ENCODE measurements at places on chromosomes 5 and 9.
A peak's percentile ranks its signal among the peaks of the same experiment; 100 is the strongest.

DNA sequence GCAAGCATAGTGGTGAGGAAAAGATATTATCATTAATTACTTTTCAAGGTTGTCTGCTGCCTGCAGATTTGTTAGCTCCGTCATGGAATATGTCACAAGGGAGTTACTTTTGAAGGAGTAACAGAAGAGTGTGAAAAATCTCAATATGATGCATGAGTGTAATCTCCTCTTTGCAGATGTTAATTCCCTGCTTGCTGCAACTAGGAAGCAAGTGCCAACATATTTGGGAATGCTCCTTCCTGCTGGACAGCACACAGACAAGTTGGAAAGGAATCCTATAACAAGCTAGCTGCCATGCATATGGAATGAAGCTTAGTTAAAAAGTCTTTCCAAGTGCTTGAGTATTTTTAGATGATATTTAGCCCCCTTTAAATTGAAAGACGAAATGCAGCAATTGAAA lies 2023.6 kb upstream of the CDH6 start:
- no peak for DNase-seq

DNA sequence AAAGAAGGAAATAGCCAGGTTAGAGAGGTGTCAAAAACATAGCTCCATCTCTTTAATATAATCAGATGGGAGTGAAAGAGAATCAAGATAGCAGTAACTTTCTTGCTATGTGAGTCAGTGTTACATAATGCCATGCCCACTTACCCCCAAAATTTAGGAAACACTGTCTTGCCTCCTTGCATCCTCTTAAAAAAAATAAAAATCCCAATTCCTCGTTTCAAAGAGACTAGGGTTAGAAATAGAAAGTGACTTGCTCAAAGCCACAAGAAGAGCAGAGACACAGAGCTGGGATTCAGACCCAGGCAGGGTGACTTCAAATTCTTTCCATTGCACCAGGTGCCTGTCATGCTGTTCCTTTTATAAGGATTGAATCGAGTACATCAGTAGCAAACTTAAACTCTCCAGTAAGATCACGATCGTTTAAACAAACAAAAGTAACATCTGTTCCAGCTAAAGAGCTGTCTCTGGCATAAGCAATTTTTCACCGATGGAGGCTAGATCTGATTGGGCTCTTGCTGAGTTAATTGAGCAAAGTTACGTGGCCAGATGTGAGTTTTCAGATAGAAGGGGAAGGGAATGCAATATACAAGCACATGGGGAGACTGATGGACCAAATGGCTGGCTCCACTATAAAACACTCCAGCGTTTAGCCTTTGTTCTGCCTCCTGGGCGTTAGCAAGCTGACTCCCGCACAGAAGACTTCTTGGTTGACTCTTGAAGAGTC lies 176.9 kb downstream of the PALM2AKAP2 start:
- no peak for DNase-seq

- DNase-seq = no peak
These were observed 69.5 kb downstream of the PRR16 start for GRCh38 chr5:120533581-120533980.

DNA sequence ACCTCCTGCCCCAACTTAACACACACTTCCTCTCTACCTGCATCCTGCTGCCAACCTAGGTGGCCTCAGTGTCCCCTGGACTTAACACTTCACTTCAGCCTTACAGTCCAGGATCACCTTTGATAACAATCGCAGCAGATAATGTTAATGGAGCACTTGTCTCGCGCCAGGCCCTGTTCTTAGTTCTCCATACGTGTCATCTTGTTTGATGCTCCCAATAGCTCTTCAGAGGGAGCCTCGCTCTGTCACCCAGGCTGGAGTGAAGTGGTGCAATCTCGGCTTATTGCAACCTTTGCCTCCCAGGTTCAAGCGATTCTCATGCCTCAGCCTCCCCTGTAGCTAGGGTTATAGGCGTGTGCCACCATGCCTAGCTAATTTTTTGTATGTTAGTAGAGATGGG lies 62.7 kb upstream of the SHB start:
- DNase-seq = no peak

DNA sequence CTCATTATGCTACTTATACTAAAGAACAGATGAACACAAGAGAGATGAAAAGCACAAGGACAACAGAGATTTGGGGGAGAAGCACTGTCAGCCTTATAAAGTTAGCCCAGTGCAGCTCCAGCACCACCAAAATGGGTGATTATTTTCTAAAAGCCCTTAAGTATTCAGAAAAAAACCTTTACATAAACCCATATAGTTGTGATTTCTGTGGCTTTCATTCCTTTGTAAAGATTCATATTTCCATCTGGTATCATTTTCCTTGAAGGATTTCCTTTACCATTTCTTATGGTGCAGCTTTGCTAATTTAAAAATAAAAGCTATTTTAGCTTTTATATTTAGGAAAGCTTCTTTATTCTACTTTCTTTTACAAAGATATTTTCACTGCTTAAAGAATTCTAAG lies 311.0 kb downstream of the TMEM167A start:
- DNase-seq = no peak

GRCh38 chr5:117497601-117498000 lies 923.0 kb upstream of the SEMA6A start:
- DNase-seq = no peak

DNA sequence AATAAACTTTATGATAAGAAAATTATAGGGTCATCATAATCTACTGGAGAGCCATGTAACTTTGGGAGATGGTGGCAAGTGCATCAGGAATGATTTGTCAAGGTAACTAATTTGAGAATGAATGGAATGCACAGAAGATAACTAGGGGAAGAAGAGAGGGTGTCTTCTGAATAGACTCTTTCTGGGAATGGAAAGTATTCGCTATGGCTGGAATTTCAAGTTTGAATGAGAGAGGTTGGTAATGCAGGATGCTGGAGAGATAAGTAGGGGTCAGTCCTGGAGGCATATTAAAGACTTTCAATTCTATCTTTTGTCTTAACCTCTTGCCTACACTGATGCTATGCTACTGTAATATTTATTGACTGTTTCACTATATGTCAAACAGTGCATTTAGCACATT lies 714.2 kb downstream of the CETN3 start:
- DNase-seq = no peak

DNA sequence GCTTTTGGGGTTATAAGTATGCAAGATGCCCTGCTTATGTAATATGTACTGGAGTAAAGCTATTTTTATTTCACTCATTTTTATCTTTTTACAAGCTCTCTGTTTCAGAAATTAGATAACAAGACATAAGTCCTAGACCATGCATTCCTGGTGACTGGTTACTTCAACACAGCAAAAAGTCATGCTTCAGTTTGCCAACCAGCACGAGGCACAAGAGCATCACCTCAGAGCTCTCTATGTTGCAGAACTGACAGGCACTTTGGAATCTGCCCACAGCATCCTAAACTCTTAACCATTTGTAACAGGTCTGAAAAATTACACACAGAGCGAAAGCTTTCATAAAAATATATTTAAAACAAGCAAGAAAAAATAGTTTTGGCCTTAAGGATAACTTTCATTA lies 112.8 kb downstream of the MARCHF11 start:
- DNase-seq = no peak

- no peak for DNase-seq
These were observed 9.0 kb upstream of the PRR7 start for GRCh38 chr5:177437623-177438022.

GRCh38 chr9:14842269-14842668 lies 68.0 kb downstream of the FREM1 start:
- DNase-seq = no peak

- DNase-seq = no peak
These were observed 26.9 kb downstream of the KLF4 start for GRCh38 chr9:107462691-107463090.

GRCh38 chr5:146076455-146076854 lies 28.9 kb downstream of the PLAC8L1 start:
- DNase-seq = peak; percentile 29

DNA sequence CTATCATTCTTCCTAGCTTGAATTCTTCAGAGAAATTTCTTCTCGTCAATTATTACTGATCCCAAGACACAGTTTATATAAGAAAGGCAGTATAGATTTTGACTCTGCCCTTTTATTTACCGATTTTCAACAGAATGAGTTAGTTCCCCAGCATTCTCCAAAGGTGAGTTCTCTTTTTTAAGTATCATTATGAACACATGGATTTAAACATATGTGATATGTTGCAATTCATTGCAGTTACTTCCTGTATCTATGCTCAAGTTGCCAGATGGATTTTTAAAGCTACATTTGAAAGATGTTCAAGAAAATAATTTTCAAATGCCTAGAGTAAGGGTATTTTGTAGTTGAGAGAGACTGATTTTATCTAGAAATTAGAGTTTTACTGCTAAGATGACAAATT lies 8.4 kb downstream of the WDR41 start:
- DNase-seq = peak; percentile 40

- DNase-seq = no peak
These were observed 2.2 kb downstream of the ADGRV1 start for GRCh38 chr5:90560771-90561170.

- DNase-seq = peak; percentile 70
These were observed 169.1 kb downstream of the CAAP1 start for GRCh38 chr9:26723486-26723885.

DNA sequence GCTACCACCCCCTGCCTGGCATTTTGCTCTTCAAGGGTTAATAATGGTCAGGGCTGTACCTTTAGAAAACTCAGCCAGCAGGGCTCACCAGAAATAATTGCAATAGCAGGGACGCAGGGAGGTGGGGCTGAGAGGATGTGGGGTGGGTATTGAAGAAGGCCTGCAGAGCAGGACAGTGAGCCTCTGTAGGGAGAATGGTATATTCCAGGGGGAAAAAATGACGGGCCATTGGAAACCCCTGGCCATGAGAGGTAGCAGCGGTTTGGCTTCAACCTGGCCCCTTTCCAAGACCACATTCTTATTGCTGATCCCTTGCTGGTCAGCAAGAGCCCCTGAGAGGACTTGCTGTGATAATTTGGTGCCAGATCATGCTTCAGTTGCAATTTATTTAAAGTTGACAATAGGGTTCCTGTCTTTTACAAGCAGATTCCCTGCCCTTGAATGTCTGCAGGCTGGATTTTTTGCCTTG lies 36.7 kb upstream of the CTNNA1 start:
- DNase-seq = no peak

GRCh38 chr9:134054891-134055811 lies 12.7 kb downstream of the BRD3 start:
- DNase-seq = no peak

- no peak for DNase-seq
These were observed 36.3 kb downstream of the SLC12A7 start for GRCh38 chr5:1075555-1075881.

- DNase-seq = no peak
These were observed 147.6 kb downstream of the ADAMTS6 start for GRCh38 chr5:65334077-65334476.

- no peak for DNase-seq
These were observed 7.3 kb upstream of the SLC25A48 start for GRCh38 chr5:135826994-135827671.

DNA sequence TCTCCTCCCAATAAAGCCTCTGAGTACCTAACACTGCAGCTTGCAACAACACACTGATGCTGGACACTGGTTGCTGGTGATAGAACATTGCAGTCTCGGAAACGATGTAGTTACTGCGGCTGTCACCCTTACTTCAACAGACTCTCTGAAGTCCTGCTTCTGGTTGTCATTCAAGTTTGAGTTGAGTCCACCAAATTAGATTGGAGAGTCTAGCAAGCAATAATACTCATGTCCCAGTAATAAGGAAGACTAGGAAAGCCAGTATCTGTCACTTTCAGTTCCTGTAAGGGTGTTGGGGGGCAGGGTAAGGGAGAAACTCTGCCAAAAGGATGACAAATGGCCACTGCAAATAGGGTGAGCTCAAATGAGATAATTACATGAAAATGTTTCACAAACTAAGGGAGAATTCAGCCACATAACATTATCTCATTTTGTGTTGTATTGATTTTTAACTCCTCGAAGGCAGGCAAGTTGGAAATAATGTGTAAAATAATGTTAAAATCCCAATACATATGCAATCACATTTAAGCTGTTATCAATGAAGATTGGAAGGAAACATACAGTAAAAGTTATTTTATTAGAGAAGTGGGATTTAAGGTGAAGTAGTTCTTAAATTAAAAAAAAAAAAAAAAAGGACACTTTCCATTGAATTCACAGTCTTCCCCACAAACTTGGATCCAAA lies 849 bp upstream of the IFT74 start:
- DNase-seq = peak; percentile 70

DNA sequence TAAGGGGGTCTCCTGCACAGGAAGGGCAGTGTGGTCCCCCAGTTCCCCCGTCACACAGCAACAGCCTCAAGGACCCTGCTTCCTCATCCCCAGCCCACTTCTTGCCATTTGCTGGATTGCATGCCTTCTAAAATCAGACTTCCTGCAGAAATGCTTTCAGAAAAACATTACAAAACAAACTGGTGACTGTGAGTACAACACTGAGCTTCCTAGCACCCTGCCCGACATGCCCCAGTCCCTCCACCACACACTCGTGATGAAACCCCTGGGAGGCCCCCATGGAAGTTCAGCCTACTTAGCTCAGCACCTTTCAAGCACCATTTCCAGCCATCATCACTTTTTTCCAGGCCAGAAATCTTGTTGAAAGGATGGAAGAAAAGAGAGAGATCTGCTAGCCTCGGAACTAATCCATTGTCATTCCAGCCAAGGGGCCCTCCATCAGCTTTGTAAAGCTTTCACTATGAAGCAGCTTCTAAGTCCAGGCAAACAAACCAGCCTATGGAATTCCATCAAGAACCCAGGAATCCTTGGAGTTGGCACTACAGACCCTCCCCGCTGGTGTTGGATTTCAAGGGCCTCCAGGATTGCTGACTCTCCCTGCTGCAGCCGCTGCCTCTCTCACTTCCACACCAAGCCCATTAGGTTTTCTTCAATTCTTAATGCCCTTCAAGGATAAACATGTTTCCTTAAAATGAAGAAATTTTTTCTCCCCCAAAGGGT lies 114.6 kb downstream of the C5orf15 start:
- no peak for DNase-seq

DNA sequence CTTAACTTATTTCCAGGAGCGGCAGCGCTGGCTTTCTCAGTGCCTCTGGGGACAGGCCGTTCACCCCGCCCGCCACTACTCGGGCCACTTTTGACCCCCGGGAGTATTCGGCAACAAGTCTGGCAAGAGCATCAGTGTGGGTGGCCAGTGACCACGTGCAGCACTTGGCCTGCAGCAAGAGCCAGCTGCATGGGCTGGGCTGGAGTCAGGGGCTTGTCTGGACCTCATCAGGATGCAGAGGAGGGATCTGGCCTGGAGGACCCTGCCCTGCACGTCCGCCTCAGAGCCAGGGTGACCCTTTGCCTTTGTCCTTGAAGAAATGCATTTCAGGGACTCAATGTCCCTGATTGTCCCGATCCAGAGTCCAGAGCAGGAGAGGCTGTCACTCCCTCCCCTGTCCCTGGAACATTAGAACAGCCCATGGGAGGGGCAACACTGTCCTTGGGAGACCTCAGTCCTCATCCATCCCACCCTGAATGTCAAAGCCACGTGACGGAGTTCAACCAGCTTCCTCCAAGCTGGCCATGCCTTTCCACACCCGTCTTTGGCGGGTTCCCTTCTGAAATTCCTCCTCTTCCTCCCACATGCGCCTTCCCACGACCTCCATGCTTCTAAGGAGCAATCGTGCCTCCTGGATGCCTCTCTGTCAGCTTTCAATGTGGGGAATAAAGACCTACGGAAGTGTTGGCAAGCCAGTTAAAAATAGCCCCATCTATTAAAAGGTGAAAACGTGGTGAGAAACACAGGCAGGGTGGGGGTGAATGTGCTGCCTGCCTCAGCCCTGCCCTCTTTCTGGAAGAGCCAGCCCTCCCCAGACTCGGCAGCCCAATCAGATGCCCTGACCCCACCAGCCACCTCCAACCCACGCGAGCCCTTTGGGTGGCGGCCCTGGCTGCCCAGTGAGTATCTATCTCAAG lies 99.0 kb downstream of the OLFM1 start:
- no peak for DNase-seq

All from KBM-7 (cell line).